ENCODE measurements at places on chromosomes 1 and 21.

- no peak for DNase-seq
Measured at GRCh38 chr1:155175281-155175926, 1.8 kb downstream of the TRIM46 start.

DNA sequence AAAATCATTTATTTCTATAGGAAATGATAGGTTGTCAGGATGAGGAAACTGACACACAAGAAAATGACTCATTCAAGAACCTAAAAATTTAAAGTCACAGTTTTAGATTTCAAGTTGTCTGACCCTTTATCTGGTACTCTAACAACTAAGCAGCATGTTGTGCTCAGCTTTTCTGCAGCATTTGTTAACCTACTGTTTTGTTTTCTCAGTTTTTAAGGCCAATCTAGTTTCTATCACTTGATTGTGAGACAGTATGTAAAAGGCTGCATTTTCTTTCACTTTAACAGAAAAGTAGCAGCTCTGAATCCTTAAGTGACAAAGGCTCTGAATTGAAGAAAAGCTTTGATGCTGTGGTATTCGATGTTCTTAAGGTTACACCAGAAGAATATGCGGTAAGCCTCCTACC, 59.1 kb downstream of the RALGPS2 start:
- no peak for DNase-seq

DNA sequence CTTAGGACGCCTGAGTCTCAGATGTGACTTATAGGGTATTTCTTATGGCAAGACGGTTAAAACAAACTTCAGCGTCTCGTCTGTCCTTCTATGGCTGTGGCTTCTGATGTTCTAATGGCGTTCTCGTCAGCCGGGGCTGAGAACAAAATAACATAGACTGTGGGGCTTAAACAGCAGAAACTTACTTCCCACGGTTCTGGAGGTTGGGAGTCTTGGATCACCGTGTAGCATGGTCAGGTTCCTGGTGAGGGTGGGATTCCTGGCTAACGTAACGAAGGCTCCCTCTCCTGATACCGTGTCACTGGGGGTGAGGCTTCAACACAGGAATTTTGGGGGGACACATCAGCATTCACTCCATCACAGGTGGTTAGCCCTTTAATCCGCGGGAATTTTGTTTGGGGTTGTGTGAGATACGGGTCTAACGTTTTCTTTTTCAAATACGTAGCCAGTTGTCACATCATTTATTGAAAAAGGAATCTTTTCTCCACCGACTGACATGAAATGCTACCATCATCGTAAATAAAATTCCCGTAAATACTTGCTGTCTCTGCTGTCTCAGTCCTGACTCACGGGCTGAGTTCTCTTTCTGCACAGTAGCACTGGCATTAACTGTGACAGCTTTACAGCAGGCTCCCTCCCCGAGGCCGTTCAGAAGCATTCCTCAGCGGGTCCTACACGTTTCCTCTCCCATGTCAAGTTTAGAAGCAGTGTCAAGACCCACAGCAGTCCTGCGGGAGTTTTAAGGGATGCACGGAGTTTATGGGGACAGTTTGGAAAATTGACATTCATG, 8.1 kb upstream of the POFUT2 start:
- no peak for DNase-seq

GRCh38 chr1:167826127-167826526, 87.8 kb downstream of the ADCY10 start:
- no peak for DNase-seq

GRCh38 chr1:54557671-54558355, 9.8 kb downstream of the ACOT11 start:
- DNase-seq, result no peak

- no peak for DNase-seq
Measured at GRCh38 chr1:104056786-104057185, 307.1 kb downstream of the AMY1C start.

DNA sequence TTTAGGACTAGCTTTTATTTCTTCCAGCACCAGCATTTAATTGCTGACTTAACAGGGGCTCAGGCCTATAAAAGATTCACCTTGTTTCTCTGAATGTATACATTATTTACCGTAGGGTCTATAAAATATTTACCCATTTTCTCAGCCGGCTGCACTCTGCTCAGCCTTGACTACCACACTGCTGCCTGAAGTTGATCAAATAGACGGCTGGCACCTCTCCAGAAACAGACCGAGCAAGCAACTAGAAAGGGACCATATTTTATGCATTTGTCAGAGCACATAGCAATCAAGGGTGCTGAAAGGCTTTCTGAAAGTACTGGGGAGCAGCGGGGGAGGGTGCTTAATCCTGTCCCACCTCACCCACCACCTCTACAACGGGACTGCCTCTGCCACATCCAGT, 64.7 kb upstream of the FGGY start:
- peak; percentile 44 for DNase-seq

- no peak for DNase-seq
Measured at GRCh38 chr1:151519667-151520066, 8.5 kb downstream of the CGN start.

- DNase-seq, result peak; percentile 72
Measured at GRCh38 chr1:93437976-93438605, 9.8 kb upstream of the FNBP1L start.

DNA sequence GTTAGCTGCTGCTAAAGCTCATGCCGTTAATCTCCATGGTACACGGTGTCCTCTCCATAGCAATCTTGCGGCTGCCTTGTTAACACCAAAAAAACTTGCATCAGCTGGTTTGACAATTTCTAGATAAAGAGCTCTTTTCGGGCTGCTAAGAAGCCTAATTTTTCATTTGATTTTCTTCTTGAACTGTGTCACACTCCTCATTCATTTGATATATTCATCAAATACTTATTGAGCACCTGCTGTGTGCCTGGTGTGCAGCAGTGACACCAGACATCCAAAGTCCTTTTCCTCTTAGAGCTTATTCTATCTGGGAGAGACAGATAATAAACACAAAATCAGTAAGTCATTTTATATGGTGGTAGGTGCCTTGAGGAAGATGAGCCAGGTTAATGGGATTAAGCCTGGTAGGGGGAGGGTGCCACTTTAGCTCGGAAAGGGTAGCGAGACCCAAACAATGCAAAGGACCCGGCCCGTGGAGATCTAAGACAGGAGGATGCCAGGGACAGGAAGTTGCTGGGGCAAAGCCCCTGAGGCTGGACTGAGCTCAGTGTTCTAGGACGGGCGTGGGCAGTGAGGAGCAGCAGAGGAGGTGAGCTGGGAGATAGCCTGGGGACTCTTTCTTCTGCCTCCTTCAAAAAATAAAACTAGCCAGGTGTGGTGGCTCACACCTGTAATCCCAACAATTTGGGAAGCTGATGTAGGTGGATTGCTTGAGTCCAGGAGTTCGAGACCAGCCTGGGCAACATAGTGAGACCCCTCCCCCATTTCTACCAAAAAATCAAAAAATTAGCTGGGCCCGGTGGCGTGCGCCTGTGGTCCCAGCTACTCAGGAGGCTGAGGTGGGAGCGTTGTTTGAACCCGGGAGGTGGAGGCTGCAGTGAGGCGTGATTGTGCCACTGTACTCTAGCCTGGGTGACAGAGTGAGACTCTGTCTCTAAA, 50.7 kb upstream of the LGALS8 start:
- DNase-seq, result no peak

- no peak for DNase-seq
Measured at GRCh38 chr1:180571060-180571831, 12.5 kb downstream of the OVAAL start.

DNA sequence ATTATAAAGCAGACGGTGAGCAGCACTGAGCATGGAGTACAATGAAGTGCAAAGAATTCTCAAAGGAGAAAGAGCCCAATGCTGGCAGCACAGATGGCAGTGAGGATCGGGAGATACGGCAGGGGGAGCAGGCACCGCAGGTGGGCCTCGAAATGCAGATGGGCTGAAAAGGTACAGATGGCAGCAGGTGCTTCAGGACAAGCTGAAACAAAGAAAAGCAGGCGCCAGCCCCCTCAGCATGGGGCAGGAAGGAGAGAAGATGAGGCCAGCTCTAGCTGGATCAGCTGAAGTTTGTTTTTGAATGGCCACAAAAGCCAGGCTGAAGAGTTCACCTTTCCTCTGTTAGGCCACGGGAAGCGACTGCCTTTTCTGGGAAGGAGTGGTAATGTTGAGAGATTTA, 7.7 kb downstream of the CFAP298 start:
- DNase-seq, result peak; percentile 68

- peak; percentile 98 for DNase-seq
Measured at GRCh38 chr1:183652547-183653461, at the start of gene APOBEC4. APOBEC4 (minus strand) TSS chr1:183653316; CDS start chr1:183648781, 4,535 bp downstream.

DNA sequence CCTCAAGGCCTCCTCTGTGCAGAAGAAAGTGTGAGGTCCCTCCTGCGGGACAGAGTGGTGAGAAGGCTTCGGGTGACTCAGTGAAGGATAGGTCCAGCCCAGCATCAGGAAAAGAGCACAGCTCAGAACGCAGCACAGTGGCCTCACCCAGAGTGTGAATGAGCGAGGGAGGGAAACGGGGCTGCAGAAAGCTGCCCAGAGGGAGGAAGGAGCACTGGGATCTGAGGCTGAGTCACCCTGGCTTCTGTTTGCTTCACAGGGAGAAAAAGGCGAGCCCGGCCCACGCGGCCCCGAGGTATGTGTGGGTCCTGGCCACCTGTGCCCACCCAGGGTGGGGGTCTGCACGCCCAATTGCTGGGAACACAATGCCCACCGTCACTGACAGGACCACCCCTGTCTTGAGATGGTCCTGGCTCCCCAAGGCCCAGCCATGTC, 24.3 kb downstream of the COL6A2 start:
- DNase-seq, result no peak

- DNase-seq, result no peak
Measured at GRCh38 chr21:42030311-42030710, 20.2 kb upstream of the ZBTB21 start.

GRCh38 chr1:185536165-185536920, 197.8 kb upstream of the HMCN1 start:
- no peak for DNase-seq

DNA sequence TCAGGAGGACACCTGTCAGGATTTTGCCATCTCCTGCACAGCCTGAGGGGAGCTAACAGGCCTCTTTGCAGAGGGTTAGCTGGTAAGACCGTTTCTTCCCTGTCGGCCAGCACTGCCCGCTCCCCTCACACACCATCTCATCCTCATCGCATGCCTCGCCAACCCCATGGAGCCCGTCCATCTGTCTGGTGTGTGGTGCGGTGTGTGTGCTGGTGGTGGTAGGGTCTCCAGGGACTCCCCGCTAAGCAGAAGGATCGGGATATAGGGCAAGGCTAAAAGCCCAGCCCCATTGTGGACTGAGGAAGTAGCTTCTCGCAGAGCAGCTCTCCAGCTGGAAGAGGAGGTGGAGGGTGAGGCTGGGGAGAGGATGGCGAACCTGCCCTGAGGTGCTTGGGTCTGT, 6.8 kb upstream of the SFN start:
- DNase-seq, result no peak

- DNase-seq, result no peak
Measured at GRCh38 chr1:150596976-150597375, 17.6 kb upstream of the MCL1 start.

- DNase-seq, result peak; percentile 15
Measured at GRCh38 chr1:162905174-162906158, 44.5 kb upstream of the CCDC190 start.

GRCh38 chr1:12251442-12251841, 21.6 kb downstream of the VPS13D start:
- DNase-seq, result no peak

GRCh38 chr1:203204756-203205155, 18.3 kb upstream of the CHI3L1 start:
- DNase-seq, result no peak

- no peak for DNase-seq
Measured at GRCh38 chr1:153586347-153586746, 20.7 kb upstream of the S100A2 start.

- DNase-seq, result no peak
Measured at GRCh38 chr21:46111193-46111571, 13.3 kb downstream of the COL6A2 start.

DNA sequence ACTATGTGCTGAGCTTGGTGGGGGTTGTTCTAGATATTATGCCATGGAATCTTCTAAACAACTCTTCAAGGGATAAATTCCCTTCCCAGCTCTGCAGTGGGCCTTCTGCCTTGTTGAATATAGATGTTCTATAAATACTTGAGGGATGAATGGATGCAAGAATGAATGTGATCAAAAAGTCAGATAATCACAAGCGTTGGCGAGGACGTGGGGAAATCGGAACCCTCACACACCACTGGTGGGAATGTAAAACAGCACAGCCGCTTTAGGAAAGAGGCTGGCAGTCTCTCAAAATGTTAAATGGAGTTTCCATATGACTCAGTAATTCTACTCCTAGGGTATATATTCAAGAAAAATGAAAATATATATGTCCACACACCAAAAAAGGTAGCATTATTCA, 19.0 kb downstream of the SDC3 start:
- DNase-seq, result no peak

DNA sequence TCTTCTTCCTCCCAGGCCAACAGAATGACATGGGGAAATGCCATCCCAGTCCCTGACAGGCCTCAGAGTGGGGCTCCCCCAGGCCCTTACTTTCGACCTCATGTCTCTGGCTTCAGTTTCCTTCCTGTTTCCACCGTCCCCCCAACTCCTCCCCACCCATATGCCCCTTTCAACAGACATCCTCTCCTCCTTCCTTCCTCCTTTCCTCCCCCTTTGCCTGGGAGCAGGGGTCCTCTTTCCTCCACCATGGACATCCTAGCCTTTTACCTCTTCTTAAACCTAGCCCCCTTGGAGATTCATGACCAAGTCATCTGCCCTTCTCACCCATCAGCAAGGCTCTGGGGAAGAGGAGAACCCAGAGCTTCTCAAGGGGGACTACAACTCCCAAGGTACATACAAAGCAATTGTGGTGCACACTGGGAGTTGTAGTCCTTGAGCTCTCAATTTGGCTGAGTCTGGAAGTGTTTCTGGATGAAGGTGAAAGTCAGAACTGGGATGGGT, 4.0 kb downstream of the ZBTB7B start:
- DNase-seq, result peak; percentile 48

DNA sequence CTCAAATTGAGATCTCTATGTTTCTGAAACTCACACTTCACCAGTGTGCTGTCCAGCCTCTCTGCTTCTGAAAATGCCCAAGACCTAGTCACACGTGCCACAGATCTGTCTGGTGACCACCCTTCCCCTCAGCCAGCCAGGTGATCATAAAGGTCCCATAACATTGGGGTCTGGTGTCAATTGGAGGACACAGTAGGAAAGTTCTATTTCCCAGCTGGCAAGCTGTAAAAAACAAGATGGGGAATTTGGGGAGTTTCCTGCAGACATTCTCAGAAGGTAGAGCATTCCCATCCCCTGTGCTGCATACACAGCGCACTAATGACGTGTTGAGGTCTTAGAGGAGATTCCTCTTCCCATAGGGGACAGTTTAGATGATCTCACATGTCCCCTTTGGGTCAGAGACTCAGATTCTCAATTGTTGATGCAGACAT, 50.1 kb downstream of the RPS6KA1 start:
- no peak for DNase-seq

DNA sequence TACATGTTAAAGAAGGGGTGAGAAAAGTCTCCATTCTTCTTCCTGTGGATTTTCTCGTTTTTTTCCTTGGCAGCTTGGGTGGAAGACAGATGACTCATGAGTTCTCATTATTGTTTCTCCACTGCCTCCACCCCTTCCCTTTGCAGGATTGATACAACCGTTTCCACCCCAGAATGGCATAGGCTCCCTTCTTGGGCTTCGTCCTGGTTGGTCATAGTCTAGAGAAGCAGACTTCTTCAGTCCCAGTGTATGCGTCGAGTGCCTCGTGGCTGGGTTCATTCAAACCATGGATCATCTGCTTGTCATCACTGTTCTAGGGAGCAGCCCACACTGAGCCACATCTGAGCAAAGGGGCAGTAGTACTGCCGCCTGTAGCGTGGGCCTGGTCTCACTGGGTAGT, 13.7 kb downstream of the PTGFRN start:
- no peak for DNase-seq

- no peak for DNase-seq
Measured at GRCh38 chr1:110870721-110871388, 2.1 kb upstream of the CD53 start.

- DNase-seq, result no peak
Measured at GRCh38 chr1:87916965-87917364, 588.3 kb downstream of the LMO4 start.
